Stimulated activated CD8-positive, alpha-beta memory T cell treated with anti-CD3 and anti-CD28 coated beads, Interleukin-12 subunit alpha, Interleukin-12 subunit beta, amount 100 ng/mL, for 1 hour (primary cell): ENCODE measurements at places on chromosomes 13 and 19.

GRCh38 chr13:109281903-109282635 is 504.3 kb downstream of the IRS2 start:
- no peak for DNase-seq

- DNase-seq, result peak; percentile 1
These were observed 83.2 kb upstream of the IRS2 start for GRCh38 chr13:109869312-109870237.

DNA sequence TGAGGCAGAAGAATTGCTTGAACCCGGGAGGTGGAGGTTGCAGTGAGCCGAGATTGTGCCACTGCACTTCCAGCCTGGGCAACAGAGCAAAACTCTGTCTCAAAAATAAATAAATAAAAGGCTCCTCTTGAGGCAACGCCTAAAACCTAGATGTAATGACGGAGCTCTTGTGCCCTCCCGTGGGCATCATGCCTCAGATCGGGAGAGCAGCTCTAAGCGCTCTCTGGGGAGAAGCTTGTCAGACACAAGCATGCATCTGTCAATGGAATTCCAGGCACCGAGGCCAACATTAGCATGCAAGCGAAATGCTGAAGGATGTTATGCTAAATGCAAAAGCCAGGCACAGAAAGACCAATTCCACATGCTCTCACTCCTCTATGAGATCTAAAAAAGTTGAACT is 45.6 kb upstream of the MRI1 start:
- DNase-seq, result no peak

DNA sequence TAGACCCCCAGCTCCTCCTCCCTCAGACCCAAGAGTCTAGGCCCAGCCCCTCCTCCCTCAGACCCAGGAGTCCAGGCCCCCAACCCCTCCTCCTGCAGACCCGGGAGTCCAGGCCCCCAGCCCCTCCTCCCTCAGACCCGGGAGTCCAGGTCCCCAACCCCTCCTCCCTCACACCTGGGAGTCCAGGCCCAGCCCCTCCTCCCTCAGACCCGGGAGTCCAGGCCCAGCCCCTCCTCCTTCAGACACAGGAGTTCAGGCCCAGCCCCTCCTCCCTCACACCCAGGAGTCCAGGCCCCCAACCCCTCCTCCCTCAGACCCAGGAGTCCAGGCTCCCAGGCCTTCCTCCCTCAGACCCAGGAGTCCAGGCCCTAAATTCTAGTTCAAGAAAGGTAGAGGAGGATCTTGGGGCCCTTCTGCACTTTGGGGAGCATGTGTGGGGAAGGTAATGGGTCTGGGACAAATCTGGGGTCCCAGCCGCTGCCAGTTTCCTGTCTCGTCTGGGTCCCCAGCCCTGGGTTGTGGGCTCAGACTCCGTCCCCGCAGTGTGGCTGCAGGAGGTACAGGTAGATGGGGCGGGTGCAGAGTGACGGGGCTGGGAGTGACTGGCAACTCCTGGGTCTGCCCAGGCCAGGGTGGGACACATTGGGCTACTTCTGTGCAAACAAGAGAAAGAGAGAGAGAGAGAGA is 3.2 kb upstream of the TMEM190 start:
- no peak for DNase-seq

GRCh38 chr19:7595466-7596133 is at the start of gene CAMSAP3:
CAMSAP3 (plus strand) TSS chr19:7595863; CDS start chr19:7596003, 140 bp downstream.
- DNase-seq, result no peak

GRCh38 chr19:6414793-6415590 is 9.6 kb downstream of the KHSRP start:
- DNase-seq, result no peak

DNA sequence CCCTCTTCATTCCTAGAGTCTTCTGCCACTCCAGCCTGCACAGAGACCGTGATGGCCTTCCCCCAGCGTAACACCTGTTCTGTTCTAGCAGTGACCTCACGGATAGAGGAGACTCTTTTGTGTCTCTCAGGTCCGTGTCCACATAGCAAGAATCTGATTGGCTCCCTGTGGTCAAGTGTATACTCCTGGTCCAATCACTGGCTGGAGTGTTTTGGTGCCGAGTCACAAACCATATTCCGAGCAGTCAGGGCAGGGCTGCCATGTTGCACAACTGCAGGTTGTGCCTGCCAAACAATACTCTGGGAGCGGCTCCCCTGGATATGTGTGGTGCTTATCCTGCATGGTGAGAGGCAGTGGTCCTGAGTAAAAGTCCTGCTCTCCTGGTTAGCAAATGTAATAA is 402.4 kb downstream of the KCNRG start:
- DNase-seq, result no peak

DNA sequence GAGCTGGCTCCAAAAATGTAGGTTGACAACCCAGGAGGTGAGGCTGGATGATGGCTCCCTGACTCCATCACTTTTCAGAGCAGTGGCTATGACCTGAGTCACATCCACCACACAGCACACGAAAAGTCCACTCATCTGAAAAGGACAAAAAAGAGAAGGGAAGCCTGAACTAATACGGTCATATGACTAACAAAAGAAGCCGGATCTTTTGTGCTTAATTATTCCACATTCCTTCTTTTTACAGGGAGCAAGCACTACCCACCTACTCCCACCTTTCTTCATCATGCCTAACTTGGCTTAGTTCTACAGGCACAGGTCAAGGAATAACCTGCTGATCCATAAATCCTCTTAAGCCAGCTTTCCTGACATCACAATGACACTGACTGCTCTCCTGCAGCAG is 601.3 kb upstream of the MIR17HG start:
- DNase-seq, result no peak

DNA sequence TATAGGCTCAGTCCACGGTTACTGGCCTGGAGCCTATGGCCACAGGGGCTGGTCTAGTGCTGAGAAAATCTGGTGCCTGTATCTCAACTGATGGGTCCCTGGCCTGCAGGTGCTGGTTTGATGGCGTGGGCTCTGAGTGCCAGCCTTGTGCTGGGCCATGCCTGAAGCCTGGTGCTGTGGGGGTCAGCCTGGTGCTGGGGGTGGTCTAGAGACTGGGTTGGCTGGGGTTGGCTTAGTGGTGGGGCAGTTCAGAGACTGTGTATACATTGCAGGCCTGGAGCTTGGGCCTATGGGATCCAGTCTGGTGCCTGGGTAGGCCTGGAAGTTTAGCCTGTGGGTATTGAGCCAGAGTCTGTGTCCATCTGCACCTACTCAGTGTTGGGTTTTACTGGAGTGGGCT is 36.4 kb downstream of the SLC10A2 start:
- DNase-seq, result no peak

GRCh38 chr13:51222037-51222685 is at the start of gene FAM124A:
FAM124A (plus strand) TSS chr13:51222398; CDS start chr13:51222502, 104 bp downstream.
- DNase-seq, result no peak

DNA sequence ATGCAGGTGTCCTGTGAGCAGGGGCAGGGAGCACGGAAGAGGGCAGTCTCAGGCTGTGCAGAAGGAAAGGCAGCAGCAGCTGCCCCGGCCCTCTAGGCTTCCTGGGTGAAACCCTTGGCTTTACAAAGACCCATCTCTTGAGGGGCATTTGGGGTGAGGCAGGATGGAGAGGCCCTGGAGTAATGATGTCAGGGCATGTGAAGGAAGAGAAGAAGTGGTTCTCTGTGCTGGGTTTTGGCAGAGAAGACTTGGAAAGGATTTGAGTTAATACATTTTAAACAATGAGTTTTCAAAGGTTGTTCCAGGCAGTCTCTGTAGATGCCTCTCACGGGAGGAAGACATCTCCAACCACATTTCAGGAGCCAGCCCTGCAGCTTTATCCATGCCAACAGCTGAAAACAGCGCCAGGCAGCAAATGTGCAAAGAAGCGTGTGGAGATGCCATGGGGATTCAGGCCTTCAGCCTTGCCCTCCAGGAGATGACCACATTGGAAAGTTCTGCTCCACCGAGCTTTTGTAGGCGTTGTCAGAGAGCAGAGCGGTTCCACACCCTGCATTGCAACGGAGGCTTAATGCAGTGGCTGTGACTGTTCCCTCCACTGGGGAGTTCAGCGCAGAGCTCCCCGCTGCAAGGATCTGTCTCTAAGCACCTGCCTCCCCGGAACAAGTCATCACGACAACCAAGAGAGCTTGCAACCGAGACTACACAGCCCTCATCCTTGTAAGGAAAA is 322.8 kb downstream of the UQCRFS1 start:
- no peak for DNase-seq

DNA sequence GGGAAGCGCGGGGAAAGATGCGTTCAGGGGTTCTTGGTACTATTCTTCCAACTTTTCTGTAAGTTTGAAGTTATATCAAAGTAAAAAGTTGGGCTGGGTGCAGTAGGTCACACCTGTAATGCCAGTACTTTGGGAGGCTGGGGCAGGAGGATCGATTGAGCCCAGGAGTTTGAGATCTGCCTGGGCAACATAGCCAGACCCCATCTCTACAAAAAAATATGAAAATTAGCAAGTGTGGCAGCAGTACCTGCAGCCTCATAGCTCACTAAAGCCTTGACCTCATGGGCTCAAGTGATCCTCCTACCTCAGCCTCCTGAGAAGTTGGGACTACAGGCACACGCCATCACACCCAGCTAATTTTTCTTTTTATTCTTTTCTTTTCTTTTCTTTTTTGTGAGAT is 12.4 kb upstream of the ZNF77 start:
- no peak for DNase-seq

- no peak for DNase-seq
These were observed 1.7 kb upstream of the ADM5 start for GRCh38 chr19:49687566-49688316.
